ENCODE measurements at places on chromosomes 3 and 15.

- DNase-seq, result no peak
Observed at GRCh38 chr3:65006300-65006739, 318.5 kb upstream of the ADAMTS9 start.

DNA sequence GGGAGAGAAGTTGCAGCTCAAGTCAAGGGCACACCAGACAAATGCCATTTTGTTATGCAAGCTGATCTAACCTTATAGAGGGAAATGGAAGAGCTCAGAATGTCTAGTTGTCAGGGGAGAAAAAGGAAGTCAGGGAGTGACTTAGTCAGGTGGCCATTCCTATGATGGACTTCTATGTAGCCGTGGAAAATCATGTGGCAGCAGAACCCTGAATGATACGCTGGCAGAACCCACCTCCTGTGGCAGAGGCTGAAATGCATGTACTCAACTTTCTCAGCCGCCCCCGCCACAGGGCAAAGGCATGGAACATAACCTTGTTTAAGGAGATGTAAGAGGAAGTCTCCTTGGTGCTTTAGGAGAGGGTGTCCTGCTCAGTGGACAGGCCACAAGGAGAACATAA, 37.7 kb upstream of the PARL start:
- no peak for DNase-seq

DNA sequence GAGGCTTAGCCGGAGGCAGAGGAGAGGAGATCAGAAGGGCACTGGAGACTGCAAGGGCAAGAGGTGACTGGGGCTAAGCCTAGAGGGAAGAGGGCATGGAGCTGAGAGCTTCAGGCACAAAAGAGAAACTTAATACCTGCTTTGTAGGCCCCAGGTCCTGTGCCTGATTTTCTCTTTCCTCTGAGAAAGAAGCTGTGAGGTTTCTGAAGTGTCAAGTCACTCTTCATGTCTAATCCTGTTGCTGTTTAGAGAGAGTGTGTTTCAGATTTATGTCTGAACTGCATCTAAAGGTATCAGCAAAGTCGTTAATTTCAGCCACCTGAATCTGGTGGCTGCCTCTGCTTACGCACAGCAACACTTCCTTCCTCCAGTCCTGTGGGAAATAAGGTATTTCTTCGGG, 106.9 kb upstream of the RNU6-1 start:
- no peak for DNase-seq

- DNase-seq, result no peak
Observed at GRCh38 chr3:21954709-21955108, 203.7 kb upstream of the ZNF385D start.

GRCh38 chr3:170721563-170721962, 135.7 kb upstream of the SLC7A14 start:
- no peak for DNase-seq

GRCh38 chr15:66251790-66252684, 1.5 kb downstream of the MEGF11 start:
- DNase-seq, result no peak

GRCh38 chr3:117235304-117235703, 525.7 kb downstream of the TUSC7 start:
- no peak for DNase-seq

- DNase-seq, result no peak
Observed at GRCh38 chr3:23740517-23740965, 65.2 kb upstream of the UBE2E1 start.

- DNase-seq, result no peak
Observed at GRCh38 chr3:194138732-194139070, 2.8 kb downstream of the HES1 start.

- DNase-seq, result no peak
Observed at GRCh38 chr3:52265387-52265786, 13.1 kb downstream of the WDR82 start.

GRCh38 chr3:89227218-89227617, 119.8 kb downstream of the EPHA3 start:
- DNase-seq, result no peak

GRCh38 chr15:60757831-60758570, 279.1 kb upstream of the ICE2 start:
- no peak for DNase-seq

DNA sequence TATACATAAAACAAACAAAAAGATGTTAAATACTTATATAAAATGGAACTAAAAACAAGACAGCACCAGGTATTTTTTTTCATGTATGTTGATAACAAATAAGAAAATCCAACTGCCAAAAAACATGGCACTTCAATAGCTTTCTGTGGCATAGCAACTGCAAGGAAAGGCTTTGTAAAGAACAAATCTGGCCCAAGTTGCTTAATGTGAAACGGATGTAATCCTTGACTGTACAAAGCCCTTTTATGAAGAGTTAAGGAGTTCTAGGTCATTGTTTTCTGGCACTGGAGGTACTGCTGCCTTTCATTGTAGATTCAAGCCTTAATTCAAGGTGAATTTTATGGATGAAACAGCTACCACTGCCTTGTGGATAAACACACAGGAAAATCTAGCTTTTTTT, 68.8 kb upstream of the SLC12A8 start:
- no peak for DNase-seq

DNA sequence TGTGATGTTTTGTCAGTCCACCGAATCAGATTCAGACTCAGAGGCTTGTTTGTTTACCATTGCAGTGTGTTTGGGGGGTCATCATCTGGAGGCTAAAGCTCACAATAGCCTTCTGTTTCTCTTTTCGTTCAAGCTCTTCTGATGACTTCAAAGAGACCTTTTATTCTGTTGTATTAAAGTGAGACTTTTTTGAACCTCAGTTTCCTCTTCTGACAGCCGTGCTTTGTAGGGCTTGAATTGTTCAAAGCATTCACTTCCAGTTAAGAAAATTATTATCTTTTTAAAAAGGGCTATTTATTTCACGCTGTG, 1.3 kb downstream of the PXK start:
- DNase-seq, result no peak

GRCh38 chr3:117355566-117355965, 646.0 kb downstream of the TUSC7 start:
- DNase-seq, result no peak

GRCh38 chr3:126577261-126577660, 18.5 kb upstream of the C3orf22 start:
- DNase-seq, result no peak

DNA sequence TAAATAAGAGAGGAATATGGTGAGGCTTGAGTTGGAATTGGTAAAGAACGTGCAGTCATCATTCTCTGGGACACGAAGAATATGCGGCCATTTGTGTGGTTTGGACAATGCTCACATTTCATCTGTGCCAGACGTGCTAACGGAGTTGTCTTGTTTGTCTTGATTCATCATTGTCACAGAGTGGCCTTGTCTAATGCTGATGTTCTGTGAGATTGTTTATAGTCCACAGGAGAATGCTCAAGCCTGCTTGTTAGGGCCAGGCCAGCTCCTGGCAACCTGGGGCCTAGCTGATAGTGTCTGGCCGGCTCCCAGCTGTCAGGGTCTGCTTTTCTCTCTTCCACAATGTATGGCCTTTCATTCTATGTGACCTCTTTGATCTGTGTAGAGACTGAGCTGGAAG, 384.7 kb downstream of the EDEM1 start:
- no peak for DNase-seq

GRCh38 chr3:60323651-60324050, 927.6 kb downstream of the FHIT start:
- DNase-seq, result no peak

GRCh38 chr3:77040216-77040615, 317 bp downstream of the ROBO2 start:
- DNase-seq, result no peak

DNA sequence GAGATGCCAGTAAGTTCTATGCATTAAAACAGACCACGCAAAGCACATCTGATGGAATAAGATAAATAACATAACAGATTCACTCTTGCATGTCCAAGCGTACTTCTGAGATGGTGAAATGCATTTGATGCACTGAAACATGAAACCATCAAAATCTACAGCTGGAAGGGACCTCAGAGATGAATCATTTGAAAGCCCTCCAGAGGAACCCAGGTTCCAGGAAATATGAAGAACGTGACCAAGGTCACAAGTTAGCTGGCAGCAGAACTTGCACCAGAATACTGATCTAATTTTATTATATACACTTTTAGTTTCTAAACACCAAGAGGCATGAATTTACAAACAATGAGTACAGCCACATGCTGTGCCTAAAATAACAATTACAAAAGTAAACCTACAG, 957.1 kb downstream of the FHIT start:
- no peak for DNase-seq

DNA sequence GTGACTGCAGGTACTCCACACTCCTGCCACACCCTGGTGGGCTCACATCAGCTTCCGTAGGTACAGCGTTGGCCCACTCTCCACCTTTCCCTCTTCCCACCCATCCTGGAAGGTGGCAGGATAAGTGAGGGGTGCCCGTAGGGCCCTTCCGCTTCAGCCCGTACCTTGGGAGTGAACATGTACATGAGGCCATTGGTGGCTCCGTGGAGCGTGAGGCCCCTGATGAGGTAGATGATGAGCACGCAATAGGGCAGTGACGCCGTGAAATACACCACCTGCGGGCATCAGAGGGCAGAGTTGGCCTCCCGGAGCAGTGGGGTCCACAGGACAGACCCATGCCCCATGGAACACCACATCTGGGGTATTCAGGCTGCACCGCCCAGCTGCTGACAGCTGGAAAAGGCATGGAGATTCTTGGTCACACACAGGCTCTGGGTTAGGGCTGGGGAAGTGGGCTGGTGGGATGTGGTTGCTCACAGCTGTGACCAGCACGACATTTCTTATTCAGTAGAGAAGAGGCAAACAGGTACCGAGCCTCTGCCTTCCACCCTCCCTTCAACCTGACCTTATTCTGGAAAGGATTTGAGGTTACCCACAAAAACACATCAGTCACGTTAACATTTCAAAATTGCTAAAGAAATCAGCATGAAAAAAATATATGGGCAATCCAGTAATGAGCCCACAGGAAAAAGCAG, 23.8 kb downstream of the SLC6A20 start:
- DNase-seq, result no peak

GRCh38 chr3:173225351-173225750, 84.3 kb upstream of the SPATA16 start:
- DNase-seq, result no peak

DNA sequence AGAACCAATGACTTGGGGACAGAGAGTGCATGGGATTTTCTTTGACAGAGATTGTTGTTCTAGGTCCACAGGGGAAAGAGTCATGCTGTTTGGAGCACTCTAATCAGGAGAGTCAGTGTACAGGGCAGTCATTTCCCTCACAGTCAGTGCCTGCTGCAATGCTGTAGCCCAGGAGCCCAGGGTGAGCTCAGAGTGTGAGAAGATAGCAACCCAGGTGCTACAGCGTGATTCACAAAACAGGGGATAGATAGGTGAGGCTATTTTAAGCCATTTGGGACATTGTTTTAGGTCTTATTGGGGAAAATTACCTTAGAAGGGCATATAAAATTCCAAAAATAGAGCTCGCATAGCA, 37.3 kb downstream of the LNP1 start:
- DNase-seq, result no peak

DNA sequence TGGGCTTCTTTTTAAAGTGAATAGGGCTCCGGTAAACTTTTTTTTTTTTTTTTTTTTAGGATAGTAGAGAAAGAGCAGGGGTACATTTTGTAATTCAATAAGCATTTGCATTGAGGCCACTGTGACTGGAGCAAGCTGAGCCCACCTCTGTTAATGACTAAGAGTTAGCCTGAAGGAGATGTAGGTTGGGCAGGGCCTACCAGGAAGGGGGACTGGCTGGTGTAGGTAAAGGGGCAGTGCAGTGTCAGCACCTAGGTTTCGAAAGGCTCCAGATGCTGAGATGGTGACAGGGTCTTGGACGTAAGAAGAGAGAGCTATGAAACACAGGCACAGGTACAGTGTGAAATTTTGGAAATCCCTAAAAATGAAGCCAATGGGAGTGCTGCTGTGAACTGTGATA, 30.7 kb downstream of the LPP start:
- DNase-seq, result no peak

DNA sequence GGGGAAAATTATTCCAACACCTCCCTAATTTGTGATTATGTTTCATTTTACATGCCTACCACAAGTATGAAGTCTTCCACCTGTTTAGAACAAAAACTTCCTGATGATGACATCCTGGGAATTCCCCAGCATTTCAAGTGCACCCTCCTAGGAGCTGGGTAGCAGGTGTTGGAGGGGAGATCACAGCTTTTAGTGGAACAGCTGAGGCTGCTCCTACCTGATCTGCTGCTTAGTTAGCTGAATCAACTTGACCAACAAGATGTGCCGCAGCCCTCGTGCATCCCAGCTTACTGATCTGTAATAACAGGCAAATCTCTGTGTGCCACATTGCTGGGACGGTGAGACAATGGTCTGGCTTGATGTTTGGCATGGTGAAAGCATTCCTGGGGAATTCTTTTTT, 29.7 kb downstream of the TRAK1 start:
- no peak for DNase-seq

- DNase-seq, result no peak
Observed at GRCh38 chr3:24573576-24573975, 78.9 kb upstream of the THRB start.

DNA sequence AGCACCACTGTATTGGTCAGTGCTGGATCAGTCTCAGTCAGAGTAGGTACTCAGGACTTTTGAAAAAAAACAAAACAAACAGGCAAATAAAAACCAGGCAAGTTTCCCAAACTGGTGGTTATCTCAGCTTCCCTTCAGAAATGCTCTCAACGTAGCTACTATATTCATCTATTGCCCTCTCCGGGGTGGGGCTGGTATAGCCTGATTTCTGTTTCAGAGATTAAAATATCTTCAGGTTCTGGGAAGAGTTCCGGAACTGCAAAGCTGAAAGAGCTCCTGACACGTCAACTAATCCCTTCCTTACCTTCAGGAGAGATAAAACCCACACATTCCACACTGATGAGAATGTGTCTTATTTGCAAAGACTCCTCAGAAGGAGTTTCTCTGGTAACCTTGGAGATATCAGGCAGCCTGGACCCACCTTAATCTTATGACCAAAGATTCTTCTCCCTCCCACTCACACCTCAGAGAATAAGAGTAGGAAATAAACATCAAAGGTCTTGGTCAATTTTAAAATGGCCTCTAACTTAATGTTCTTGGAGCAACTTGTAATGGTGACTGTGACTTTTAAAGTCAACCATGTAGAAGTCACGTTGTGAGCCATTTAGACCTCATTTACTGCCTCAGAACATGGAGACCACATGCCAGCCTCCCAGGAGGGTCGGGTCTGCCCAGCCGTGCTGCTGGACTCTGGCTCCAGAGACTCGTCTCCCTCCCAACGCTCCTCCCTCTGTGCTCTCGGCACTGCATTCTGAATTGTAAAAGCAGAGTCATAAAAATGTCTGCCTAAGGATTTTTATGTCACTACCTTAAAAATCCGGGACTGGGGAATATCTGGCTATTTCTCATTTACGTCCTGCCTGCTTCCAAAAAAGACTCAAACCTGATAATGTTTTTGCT, 53.8 kb downstream of the CDCP1 start:
- DNase-seq, result no peak

DNA sequence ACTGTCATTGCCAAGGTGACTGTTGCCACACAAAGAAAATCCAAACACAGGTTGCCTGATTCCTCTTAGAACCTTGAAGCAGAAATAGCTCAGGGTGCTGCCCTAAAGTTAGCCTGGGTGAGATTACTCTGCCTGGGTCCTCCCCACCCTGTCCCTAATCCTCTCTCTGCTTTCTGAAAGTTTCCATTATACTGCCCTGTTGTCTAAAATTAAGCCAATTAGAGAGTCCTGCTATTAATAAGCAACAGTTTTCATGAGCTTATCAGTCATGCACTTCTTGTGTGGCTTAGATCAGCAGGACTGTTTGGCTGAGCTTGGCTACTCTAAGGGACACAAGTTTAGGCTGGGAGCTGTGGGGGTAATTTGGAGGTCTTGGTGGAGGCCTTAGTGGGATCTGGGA, 334.7 kb upstream of the LRRFIP2 start:
- no peak for DNase-seq

Measured in esophagus squamous epithelium (tissue), 5 donors.